NT2/D1 (cell line): ENCODE measurements at places on chromosomes 5 and 9.

- DNase-seq = no peak
Observed at GRCh38 chr5:169893571-169893970, 86.7 kb downstream of the INSYN2B start.

DNA sequence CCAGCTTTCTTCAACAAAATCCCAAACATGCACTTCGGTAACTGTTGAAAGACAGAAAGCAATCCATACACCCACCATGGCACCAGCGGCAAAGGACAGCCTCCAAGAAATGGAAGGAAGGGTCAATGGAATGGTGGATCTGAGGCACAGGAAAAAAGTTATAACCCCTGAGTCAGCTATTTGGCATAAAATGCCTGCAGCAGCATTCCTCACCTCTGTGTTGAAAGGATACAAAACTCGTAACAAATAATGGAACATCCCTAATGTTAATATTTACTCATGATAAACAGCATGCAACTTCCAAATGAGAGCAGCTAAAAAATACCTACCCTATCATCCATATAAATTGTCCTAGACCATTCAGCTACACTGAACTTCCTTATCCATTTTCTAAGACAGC is 9.4 kb downstream of the FBXW11 start:
- no peak for DNase-seq

DNA sequence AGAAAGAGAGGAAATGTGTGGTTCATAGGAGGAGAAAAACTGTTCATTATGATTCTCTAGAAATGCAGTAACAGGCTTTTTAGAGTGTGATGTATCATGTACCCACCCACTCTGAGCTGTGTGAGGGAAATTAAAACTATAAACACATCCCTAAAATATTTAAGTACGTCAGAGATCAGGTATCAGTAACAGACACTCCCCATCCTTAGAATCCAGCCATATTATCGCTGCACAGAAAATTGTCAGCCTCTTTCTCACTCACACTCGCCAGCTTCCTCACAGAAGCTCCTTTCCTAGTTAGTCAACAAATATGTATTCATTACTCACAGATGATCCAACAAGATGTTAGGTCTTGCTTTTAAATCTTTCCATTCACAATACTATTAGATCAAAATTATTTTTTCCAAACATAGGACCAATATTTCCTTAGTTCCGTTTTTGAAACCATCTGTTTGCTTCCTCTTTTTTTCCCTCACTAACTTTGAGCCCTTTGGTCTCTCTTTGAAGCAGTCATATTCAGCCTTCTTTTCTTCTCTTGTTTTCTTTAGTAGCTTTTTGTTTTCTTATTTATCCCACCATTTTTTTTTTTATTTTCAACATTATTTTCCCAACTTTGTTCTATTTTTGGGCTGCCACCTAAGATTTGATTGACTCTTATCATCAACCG is 13.6 kb upstream of the MAST4 start:
- no peak for DNase-seq

DNA sequence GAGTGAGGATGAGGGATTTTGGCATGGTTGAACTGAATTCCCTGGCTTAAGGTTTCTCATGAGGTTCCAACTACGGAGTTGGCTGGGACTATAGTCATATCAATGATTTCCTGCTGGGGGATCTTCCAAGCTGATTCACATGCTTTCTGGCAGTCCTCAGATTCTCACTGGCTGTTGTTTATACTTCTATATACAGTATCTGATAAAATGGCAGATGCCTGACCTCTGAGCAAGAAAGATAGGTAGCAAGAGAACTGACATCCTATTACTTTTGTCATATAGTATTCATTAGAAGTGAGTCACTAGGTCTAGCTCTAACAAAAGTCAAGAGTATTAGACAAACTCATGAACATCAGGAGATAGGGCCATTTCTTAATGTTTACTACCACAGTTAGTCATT is 440.9 kb upstream of the EDIL3 start:
- no peak for DNase-seq

GRCh38 chr9:134210511-134210907 is 46.1 kb upstream of the RNU6ATAC start:
- no peak for DNase-seq

GRCh38 chr5:77301447-77301883 is 91.0 kb downstream of the PDE8B start:
- DNase-seq = no peak

GRCh38 chr9:125749287-125749935 is 2.2 kb downstream of the PBX3 start:
- DNase-seq = no peak

DNA sequence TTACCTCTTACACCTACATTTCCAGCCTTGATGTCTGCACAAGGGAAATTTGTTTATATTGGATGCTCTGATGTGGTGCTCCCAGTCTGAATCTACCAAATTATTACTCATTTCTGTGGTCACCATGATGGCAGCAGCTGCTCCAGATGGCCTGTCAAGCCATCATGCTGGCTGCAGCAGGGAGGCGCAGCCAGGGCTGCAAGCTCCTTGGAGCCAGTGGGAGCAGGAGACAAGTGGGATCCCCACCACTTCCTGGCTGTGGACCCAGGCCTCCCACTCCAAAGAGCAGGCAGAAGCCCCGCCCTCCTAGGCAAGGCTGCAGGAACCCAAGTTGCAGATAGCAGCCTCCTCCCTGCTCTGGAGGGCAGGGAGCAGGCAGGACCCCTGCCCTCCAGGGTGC is 241.1 kb upstream of the ATP10B start:
- DNase-seq = no peak

- no peak for DNase-seq
Observed at GRCh38 chr9:131720330-131720729, 19.5 kb downstream of the RAPGEF1 start.

DNA sequence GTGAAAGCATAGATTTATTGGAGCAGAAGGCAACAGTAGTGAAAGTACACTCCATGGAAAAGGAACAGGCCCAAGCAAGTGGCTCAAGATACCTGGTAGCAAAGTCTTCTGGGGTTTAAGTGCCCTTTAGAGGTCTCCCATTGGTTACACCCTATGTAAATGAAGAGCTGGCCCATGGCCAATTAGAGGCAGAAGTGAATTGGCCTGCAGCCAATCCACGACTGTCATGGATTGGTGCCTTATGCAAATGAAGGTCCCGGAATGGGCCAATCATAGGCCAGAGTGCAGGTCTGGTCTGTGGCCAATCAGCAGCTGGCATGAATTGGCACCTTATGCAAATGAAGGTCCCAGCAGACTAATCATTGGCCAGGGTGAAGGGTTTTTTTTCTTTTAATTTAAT is 64.2 kb upstream of the PCSK5 start:
- no peak for DNase-seq

DNA sequence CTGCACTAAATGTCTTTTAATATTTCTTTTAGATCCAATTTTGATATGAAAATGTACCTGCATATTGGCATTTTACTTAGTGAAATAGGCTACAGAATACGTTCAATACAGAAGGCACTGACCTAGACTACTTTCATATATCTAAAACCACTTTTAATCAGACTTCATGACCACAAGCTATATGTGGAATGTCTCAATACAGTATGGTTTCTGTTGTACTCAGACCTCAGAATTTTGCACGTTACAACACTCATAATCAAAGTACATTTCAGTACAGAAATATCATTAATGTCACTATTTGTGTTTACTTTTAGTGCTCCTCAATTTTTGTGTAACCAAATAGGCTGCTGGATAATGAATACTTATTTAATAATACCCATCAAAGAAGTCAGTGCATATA is 74.8 kb downstream of the MEF2C start:
- no peak for DNase-seq
